ENCODE measurements at places on chromosomes 13 and 19.

DNA sequence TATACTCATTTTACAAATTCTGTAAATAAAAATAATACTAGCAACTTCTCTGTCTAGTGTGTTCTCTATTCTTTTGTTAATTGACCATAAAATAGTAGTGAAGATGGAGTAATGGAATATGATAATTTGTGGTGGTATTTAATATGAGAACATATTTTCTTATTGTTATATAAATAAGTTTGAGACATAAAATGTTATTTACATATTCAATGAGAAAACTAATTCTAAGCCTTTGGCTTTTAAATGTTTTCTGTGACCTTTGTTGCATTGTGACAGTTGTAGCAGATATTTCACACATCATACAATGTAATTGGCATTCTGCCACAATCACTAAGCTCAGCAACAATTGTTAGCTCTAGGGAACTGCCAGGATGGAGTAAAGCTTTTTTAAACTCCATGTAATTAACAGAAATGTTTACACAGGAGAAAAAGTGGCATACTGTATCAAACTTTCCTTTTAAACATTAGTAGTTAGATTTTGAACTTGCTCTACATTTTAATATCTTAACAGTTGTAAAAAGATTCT lies 562.1 kb upstream of the PCDH9 start:
- DNase-seq = no peak

DNA sequence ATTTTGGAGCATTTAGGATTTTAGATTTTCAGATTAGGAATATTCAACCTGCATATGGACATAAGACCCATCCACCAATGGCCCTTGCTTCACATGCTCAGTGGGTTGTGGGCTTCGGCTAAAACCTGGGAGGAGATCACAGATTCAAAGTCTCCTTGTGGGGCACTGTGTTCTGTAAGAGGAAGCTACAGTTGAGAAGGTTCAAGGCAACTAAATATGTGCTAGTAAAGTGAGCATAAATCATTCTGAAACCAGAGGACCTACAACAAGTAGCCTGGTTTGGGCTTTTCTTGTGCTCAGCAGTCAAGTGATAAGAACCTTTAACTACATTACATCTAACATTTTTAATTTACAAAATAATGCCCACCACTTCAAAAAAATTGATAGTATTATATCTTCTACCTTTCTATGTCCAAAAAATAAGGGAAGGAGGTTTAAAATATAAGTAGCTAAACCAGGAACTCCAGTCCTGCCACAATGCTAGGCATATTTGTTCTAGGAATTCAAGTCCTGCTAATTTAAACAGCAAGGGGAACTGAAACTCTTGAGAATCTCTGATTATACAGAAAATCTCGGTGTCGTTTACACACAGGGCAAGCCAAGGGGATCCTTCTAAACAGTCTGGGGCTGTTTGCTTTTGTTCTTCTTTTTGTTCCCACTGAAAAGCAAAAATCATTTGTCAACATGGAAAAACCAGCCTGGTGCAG lies 36.6 kb downstream of the FOXO1 start:
- DNase-seq = no peak

DNA sequence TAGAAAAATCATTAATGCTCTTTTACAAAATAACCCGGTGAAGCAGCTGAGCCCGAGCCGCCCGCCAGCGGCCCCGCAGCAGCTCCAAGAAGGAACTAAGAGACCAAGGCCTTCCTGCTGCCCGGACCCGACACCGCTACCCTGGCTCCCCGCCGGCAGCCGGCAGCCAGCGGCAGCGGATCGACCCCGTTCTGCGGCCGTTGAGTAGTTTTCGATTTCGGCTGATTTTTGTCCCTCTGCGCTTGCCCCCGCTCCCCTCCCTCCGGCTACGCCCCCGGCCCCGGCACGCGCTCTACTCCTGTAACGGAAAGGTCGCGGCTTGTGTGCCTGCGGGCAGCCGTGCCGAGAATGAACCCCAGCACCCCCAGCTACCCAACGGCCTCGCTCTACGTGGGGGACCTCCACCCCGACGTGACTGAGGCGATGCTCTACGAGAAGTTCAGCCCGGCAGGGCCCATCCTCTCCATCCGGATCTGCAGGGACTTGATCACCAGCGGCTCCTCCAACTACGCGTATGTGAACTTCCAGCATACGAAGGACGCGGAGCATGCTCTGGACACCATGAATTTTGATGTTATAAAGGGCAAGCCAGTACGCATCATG lies at the start of gene PABPC3:
Gene PABPC3 (plus strand): TSS at position 286 of the 603 bp plus-strand sequence. CDS start 63 bp downstream, at position 349.
- peak; percentile 2 for DNase-seq

- no peak for DNase-seq
These were observed 167.5 kb upstream of the UBL3 start for GRCh38 chr13:30017880-30018279.

DNA sequence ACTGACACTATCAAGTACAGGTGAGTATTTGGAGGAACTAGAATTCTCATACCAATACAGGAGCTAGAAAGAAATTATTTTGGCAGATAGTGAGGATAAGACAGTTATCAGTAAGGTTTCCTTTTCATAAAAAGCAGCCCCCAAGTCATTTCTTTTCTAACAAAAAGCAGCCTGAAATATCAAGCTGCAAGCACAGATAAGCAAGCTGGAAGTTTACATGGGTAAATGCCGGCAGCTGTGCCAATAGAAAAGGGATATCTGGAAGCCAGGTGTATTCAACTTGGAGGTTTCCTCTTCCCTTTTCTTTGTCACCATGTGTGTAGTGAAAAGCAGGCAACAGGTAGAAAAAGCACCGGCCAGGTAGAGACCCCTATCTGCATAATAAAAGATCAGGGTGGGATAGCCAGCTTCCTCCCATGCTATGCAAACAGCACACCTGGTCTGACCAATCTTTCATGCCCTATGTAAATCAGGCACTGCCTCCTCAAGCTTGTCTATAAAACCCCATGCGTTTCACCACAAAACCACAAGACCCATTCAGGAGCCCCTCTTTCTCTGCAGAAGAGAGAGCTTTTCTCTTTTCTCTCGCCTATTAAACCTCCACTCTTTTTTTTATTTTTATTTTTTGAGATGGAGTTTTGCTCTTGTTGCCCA lies 22.9 kb downstream of the CYP4F2 start:
- no peak for DNase-seq

GRCh38 chr13:100266026-100266425 lies 177.1 kb downstream of the PCCA start:
- DNase-seq = no peak

GRCh38 chr13:111907341-111907880 lies 159.5 kb upstream of the SOX1 start:
- no peak for DNase-seq

DNA sequence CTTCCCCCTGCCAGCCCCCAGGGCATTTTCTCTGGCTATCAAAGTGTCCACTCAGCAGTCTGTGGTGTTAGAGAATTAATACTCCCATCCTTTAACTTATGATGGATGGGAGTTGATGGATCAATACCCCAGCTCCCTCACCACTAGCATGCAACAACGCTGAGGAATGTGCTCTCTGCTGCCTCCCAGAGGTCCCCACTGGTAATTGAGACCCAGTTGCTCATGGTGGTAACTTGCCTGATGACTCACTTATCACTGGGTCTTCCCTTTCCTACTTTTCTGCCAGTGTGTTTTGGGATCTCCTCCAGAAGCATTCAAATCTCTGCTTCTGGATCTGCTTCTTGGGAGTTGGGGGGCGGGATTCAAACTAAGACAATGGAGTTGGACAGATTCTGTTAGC lies 20.3 kb upstream of the CACNA1A start:
- peak; percentile 10 for DNase-seq

DNA sequence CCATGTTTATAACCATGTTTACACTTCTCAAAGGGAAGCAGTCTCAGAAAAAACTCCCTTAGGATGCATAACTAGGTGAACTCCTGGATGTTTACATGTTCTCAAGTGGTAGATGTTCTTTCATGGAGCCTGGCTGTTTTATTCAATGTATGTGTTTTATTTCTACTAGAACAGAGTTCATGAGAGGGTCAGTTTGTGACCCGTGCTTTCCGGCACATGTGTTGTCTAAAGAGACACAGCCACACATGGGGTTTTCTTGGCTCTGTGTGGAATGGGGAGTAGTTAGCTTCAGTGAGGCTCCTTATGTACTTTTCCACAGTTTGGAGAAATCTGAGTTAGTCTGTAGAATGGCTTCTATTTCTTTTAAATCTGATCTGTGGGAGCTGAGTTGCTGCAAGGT lies 60.9 kb downstream of the ATP8A2 start:
- DNase-seq = no peak

DNA sequence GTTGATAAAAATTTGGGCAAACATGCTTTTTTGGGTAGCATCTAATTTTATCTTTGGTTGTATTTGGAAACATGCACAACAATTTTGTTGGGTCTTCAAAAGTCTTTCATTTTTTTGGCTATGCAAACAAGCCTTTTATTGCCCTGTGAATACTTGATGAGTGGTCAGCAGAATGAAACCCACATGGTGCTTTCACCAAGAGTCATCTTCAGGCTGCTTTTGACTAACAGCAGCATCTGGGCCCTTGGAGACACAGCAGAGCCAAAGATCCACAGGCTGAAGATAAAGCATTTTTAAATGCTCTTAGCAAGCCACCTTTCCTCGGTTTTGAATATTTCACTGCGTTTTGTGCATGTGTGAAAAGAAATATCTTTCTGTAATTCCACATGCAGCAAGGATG lies 154.9 kb downstream of the FGF9 start:
- DNase-seq = no peak

- no peak for DNase-seq
These were observed 24.3 kb downstream of the ANKRD10 start for GRCh38 chr13:110890279-110891165.

GRCh38 chr13:32454886-32455593 lies 27.1 kb upstream of the N4BP2L1 start:
- DNase-seq = no peak

- no peak for DNase-seq
These were observed 24.1 kb upstream of the PSG7 start for GRCh38 chr19:42961119-42961518.

DNA sequence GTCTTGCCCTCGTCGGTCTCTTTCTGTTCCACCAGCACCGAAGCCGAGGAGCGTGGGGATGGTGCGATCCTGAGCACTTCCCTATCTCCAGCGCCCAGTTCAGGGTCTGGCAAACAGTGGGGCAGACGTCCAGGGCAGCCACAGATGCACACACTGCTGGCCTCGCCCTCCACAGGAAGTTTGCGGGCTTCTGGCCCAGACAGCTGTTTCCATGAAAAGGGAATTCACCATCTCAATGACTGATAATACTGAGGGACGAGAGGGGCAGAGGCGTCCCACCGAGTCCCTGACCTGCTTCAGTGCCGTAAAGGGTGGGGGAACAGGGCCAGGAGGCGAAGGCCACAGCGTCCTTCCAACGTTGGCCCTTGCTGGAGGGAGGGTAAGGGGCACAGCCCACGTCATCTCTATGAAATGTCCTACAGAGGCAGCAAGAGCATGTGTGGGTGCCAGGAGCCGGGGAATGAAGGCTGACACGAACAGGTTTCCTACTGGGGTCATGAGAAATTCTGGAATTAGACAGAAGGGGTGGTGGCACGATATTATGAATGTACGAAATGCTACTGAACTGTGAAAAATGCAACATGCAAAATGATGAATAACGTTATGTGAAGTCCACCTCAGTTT lies 19.5 kb downstream of the SHC2 start:
- DNase-seq = no peak

- DNase-seq = no peak
These were observed 4.1 kb downstream of the HMG20B start for GRCh38 chr19:3576696-3577443.

GRCh38 chr19:1082165-1082927 lies 12.8 kb downstream of the POLR2E start:
- peak; percentile 91 for DNase-seq

GRCh38 chr19:17543986-17544385 lies 11.5 kb upstream of the COLGALT1 start:
- no peak for DNase-seq

- no peak for DNase-seq
These were observed 144.1 kb upstream of the TRPC4 start for GRCh38 chr13:38013676-38014075.

- no peak for DNase-seq
These were observed 5.4 kb downstream of the SMAD9 start for GRCh38 chr13:36914648-36915047.

GRCh38 chr13:101624981-101625380 lies 172.5 kb downstream of the ITGBL1 start:
- peak; percentile 20 for DNase-seq

DNA sequence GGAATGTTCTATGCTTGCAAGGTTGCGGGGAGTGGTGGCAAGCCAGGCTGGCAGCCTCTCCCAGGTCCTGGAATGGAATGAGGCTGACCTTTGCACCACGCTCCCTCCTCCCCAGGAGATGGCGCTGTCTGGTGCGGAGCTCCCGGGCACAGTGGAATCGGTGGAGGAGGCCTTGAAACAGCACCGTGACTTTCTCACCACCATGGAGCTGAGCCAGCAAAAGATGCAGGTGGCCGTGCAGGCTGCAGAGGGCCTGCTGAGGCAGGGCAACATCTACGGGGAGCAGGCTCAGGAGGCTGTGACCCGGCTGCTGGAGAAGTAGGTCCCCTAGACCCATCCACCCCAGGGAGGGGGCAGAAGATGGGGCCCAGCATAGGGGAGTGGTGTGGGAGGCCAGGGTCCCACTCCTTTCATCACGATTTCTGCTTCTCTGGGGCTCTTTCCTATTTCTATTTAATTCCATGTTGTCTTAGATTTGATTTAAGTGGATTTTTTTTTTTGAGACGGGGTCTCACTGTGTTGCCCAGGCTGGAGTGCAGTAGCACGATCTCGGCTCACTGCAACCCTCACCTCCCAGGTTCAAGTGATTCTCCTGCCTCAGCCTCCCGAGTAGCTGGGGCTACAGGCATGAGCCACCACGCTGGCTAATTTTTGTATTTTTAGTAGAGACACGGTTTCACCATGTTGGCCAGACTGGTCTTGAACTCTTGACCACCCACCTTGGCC lies 53.2 kb upstream of the SHKBP1 start:
- DNase-seq = peak; percentile 67

DNA sequence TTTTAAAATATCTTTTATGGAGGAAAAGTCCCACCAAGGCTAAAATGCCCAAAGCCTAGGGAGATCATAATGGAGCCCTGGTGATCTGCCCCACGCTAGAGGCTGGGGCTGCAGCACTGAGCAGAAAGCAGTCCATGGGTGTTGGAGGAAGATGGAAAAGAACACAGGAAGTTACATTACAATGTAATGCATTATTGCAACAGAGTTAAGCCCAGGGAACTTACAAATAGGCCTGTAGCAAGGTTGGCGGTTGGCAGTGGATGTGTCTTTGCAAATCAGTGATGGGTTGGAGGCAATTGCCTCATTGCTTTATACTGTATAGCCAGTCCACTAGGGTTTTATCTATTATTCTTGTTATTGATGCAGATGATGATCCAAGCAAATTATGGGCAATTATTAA lies 399.9 kb downstream of the NDFIP2 start:
- no peak for DNase-seq

GRCh38 chr13:30124131-30124768 lies 183.1 kb downstream of the KATNAL1 start:
- DNase-seq = no peak

DNA sequence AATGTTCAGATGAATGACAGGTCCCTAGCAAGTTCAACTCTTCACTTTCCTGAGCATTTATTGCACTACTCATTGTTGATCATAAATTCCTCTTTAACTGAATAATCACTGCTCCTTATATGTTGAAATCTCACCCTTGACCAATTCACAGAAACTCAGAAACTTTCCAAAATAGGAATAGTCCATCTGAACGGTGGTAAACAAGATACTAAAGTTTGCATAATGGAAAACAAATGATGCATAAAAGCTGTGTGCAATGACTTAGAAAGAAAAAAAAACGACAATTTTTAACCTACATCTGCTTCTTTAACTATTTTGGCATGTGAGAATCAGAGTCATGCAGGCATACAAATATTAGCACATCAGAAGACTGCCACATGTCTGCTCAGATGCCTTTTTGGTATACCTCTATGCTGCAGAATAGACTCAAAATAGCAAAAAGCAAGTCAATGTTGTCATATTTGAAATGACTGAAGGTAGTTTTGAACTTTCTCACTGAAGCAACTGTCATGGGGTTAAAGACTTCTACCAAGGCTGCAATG lies 34.8 kb downstream of the SLC10A2 start:
- DNase-seq = no peak

Data from stimulated activated CD4-positive, alpha-beta T cell treated with anti-CD3 and anti-CD28 coated beads, Interleukin-1b, Interleukin-23, amount 100 ng/mL, for 48 hours (primary cell).